ENCODE measurements at places on chromosomes 11 and 22.

DNA sequence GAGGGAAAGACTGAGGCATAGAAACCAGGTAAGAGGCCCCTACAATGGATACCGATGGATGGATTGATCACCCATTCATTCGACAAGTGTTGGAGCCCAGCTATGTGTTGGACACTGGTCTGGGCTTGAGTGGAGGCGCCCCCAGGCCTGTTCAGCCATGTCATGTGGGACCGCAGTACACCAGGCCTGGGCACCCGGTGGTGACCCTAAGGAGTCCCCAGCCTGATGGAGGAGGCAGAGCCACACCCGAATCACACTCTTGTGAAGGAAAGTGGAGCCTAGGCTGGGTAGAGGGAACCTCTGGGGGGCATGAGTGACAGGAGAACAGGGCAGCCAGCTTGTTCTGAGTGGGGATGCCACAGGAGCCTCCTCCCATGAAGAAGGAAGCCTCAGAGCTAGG lies 10.2 kb downstream of the CACNA1I start:
- no peak for DNase-seq

GRCh38 chr11:69111624-69112542 lies 43.9 kb upstream of the SMIM38 start:
- DNase-seq = no peak

- no peak for DNase-seq
Measured at GRCh38 chr11:111729071-111729830, 36.9 kb downstream of the PPP2R1B start.

- DNase-seq = no peak
Measured at GRCh38 chr22:42604403-42604802, 10.3 kb downstream of the POLDIP3 start.

DNA sequence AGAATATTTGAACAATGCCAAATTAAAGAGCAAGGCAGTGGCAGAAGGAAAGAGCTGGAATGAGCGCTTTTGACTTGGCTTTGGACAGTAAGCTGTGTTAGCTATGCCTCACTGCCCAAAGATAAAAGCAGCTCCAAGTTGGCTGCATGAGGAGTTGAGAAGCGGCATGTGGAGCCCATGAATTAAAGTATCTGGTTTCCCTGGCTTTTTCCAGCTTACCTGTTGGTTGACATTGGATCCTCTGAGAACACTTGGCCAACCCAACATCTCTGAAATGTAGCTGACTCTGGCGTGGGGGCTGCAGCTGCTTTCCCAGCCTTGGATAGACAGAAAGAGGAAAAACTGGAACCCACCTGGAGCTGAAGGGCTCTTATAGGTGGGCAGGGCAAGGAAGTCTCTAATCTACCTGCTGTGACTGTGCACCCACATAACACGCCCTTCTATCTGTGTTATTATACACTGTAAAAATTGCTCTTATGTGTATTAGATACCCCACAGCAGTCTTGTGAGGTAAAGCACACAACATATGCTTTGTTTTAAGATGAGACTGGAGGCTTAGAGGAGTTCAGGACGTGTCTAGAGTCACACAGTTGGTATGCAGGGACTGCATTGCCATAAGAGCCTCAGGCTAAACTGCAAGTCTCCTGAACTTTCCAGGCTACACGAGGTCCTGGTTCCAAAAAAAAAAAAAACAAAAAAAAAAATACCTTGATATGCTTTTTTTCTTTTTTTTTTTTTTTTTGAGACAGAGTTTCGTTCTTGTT lies 5.8 kb downstream of the UBASH3B start:
- no peak for DNase-seq

DNA sequence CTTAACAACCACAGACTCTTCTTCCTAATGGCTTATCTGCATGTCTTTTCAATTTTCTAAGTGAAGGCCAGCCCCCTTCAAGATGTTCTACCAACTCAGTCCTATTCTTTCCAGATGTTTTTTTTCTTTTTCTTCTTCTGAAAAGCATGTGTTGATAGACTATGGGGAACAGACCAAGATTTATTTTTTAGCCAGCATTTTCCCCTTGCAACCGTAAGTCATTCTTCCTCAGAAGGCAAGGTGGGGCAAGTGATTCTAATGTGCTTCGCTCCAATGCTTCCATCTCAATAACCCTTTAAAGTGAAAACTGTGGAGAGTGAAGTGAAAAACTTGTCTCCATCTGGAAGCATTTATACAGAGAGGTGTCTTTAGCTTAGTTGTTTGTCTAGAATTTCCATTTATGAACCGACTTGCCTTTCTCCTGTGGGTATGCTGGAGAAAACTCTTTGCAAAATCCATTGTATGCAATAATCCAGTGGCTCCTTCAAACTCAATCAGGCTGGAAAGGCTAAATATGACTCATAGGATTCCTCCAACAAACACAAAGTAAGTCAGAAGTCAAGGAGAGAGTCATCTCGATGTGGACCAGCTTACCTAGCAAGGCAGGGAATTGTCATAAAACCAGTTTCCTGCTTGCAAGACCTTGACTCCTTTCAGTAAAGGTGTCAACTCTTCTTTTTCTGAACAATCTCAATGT lies 83.7 kb downstream of the MAML2 start:
- DNase-seq = no peak

DNA sequence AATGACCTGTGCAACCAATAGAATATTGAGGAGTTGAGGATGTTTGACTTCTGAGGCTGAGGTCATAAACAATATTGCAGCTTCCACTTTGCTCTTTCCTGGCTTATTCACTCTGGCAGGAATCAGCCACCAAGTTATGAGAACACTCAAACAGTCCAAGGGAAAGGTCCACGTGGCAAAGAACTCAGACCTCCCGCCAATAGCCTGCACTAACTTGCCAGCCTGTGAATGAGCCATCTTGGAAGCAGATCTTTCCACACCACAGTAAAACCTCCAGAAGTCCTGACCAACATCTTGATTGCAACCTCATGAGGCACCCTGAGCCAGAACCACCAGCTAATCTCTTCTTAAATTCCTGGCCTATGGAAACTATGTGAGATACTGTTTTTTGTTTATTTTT lies 22.7 kb upstream of the PICALM start:
- no peak for DNase-seq

DNA sequence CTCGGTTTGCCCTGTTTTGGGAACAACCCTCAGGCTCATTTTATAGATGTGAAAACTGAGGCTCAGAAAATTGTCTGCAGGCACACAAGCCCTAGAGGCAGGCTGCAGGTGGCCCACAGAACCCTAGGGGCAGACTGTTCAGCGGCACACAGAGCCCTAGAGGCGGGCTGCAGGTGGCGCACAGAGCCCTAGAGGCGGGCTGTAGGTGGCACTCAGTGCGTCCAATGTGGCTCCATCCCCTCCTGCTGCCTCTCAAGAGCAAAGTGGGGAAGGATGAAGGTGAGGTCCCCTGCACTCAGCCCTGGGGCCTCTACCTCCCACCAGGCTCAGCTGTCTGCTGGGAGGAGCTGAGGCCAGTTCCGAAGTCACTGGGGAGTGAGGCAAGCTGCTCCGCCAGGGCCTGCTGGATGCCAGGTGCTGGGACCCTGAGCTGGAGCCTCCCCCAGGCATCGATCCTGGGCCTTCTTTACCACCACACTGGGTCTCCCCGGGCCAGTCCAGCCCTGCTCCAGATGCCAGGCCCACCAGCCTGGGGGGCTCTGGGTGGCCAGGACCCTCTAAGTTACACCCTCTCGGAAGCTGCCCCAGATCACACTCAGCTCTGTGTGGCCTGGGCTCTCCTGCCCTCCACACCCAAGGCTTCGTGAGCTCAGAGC lies 2.3 kb downstream of the ACY3 start:
- peak; percentile 67 for DNase-seq

DNA sequence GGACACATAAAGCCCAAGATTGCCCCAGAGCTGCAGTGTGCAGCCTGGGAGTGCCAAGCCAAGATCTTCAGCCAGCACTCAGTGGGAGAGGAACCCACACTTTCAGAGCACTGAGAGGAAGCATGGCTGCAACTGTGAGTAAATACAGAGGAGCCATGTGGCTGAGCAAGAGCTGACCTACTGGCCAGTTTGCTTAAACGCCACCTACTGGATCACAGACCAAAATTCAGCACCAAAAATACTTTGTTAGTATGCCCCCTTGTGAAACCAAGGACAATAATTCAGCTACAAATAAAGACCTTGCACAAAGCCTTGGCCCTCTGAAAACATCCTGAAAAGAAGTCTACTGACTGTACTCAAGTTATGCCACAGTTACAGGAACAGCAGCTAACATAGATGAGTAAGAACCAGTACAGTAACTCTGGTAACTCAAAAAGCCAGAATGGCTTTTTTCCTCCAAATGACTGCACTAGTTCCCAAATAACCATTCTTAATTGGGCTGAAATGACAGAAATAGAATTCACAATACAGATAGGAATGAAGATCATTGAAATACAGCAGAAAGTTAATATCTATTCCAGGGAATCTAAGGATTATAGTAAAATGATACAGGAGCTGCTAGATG lies 10.1 kb upstream of the OR4A15 start:
- DNase-seq = no peak

DNA sequence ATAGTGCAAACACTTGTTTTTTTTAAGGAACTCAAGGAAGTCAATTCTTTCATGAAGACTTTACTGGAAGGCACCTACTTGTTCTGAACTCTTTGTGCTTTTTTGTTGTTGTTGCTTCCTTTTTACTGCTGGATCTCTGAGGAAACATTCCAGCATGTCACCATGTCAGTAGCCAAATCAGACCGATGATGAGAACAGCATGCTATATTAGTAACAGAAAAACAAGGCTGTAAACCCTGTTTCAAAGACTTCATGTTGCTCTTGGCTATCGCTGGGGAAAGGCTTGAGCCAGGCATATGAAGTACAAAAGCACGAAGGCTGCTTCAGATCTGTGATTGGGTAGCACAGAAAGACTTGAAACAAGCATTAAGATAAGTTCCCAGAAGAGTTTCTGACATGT lies 125.6 kb upstream of the SLC5A12 start:
- no peak for DNase-seq

DNA sequence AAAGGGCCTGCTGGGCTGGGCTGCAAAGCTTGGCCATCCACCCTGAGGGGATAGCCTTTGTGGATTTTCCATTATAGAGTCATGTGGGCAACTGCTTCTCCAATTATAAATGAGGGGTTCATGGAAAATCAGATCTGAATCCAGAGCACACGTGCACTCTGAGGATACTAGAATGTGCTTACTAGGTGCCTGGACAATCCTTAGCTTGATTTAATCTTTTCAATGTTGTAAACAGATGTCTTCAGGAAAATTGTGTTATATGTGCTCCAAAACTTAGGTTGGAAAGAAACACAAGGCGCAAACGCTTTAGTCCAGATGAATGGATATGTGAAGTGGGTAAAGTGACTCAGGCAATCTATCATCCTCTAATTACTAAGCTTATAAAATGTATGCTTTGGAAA lies 92.0 kb downstream of the SLC17A6 start:
- DNase-seq = no peak

DNA sequence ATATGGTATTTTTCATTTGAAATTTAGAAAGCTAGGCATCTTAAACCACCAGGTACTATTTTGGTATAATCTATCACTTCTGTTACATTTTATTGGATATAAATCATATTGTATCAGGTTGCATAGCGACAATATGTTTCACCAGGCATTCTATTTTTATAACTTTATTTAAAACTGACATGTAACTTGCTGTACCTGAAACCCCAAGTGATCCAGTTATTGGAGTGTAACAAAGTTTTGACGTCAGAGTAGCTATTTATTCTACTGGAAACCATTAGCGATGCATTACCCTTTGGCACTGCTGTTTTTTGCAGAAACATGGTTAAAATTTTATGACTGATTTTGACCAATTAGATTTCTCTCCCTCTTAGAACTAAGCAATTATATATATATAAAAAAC lies 160.7 kb downstream of the METTL15 start:
- DNase-seq = no peak

DNA sequence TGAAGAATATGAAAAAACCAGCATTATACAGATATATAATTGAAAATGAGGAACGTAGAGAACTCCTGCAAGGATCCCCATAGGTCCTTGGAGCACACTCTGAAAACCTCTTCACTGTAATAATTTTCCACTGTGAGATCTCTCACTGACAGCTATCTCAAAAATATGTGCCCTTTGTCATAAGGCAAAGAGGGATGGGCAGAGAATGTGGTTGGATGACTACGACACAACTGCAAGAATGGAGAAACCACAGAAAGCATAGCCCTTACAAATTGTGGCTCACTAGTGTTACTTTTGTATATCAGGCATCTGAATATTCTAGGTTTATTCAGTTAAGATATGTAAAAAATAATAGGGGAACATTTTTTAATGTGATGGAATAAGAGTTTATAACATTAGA lies 7.9 kb upstream of the CTSC start:
- no peak for DNase-seq

DNA sequence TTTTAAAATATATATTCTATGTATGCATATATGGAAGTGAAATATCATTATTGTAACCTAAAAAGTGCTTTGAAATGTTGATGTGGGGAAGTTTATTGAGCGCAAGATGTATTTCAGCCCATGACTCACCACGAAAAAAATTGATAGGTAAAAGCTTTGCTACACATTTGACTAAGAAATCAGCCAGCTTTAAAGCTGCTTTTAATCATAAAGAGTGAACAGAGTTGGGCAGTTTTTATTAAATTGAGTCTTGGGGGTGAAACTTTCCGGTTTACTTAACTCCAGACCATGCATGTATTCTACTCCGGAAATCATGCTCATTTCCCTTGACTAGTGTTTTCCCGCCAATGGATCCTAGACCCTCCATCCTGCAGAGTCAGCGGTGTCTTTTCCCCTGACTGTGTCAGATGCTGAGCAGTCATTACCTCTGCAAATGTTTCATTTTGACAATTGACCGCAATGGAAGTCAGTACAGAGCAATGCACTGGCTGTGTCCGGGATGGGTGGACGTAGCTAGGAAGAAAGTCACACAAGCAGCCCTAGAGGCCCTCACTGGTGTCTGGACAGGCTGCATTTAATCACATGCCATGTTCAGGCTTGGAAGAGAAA lies 47.2 kb upstream of the MPEG1 start:
- DNase-seq = no peak

DNA sequence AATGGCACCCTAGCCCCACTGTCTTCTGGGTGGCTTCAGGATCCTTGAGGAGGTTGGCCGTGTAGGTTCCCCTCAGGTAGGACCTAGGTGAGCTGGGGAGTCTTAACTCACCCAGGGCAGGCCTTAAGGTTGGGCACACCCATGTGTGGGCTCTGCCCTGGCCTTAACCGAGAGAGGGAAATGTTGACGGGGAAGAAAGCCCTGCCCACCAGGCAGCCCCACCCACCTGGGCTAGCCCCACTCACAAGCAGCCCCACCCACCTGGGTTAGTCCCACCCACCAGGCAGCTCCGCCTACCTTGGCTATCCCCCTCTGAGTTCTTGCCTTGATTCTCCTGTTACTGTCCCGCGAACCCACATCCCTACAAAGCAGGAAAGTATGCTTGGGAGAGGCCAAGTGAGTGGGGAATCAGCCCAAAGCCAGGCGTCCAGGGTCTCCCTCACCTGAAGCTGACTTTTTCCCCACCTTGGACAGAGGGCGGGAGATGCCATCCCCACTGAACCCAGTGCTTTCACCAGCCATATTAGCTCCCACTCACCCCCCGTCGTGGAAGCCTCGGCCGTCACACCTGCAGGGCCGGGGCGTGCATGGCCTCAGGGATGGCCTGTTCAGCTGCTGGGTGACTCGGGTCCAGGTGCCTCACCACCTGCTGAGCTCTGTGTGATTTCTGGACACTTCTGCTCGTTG lies at the start of gene MYEOV:
MYEOV (plus strand) TSS at position 337 of the 687 bp plus-strand sequence. CDS start 1,200 bp downstream, outside the sequence.
- peak; percentile 67 for DNase-seq
